ENCODE measurements at places on chromosomes 5 and 9. TPM values are rescaled to one million over a fixed set of nuclear protein-coding genes. Genes with fewer than 3 reads are reported as not detected.

CBY3 gene
- not detected for total RNA-seq

HINT1 gene
- total RNA-seq: 229 TPM

TBCA gene
- 138 TPM for total RNA-seq

QRFP gene
- not detected for total RNA-seq

SLC1A3 gene
- 456 TPM for total RNA-seq

C9 gene
- total RNA-seq: not detected

PCDHB11 gene
- 7.6 TPM for total RNA-seq

ROR2 gene
- 20.6 TPM for total RNA-seq
